DMS79 (cell line): ENCODE measurements at places on chromosomes 13 and 19.

DNA sequence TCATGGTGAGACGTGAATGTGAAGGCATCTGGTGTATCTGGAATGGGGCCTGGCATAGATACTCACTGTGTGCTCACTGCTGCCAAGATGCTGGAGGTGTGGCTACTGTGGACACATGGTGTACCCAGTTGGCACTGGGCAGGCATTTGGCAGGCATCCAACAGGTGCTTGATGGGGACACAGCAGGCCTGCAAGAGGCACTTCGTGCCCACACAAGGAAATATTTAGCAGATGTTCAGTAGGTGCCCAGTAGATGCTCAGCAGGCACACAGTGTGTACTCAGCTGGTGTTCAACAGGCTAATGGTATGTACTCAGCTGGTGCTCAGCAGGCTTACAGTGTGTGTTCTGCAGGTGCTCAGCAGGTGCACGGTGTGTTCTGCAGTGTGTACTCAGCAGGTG lies 14.2 kb downstream of the CRTC1 start:
- DNase-seq = peak; percentile 87

DNA sequence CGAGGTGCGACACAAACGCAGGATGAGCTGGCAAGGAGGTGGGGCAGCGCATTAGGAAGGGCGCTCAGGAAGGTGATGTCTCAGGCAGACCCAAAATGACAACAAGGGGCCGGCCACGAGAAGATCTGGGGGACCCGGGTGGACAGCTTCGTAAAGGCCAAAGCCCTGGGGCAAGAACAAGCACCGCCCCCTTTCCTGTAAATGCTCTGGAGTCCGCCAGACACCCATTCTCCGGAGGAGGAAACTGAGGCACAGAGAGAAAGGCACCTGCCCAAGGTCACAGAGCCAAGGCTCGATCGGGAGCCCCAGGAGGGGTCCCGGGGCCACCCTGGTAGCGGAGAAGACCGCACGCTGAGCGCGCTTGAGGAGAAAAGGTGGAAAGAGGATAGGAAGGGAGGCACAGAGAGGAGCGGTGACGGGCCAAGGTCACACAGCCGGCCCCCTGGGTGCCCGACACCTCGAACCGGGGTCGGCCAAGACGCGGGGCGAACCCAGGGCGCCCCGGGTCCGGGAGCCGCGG lies 571 bp downstream of the SAFB2 start:
- no peak for DNase-seq

DNA sequence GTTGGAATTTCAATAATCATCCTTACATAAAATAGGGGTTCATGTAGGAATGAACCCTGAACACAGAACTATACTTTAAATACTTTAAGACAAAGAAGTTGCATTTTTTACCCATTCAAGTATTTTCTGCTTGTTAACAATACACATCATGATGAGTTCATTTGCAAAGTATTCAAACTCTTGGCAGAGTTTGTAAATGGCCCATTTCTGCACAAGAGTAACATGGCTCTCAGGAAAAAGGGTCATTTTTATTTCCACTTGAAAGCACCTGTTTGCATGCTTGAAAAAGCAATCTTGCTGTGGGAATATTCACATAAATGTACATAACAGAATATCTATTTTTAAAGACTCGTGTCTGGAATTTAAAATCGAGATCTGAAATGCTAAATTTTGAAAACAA lies 18.1 kb downstream of the ESD start:
- no peak for DNase-seq

GRCh38 chr13:31853643-31854326 lies 114.5 kb downstream of the RXFP2 start:
- no peak for DNase-seq

GRCh38 chr13:25739376-25739775 lies 312.4 kb downstream of the SHISA2 start:
- DNase-seq = no peak

DNA sequence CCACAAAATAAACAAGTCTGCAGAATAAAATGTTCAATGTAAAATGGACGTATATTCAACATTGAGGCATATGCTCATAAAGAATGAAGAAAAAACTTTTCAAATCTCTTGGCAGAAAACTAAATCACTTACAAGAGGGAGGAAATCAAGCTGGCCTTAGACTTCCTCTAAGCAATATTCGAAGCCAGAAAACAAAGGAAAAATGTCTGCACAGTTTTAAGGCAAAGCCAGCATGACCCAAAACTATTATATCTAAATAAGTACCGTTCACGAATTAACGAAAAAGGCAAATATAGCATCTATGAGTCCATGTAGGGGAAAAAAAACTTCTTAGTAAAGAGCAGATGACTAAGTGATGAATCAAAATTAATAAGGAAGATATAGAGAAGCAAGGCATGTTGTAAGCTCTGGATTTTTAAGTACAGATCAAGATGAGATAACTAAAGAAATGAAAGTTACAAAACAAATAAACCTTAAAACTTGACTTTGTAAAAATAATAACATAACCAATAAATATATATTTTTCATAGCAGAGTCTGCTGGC lies 101.3 kb downstream of the KCNRG start:
- no peak for DNase-seq

GRCh38 chr13:31761951-31762350 lies 22.6 kb downstream of the RXFP2 start:
- no peak for DNase-seq

GRCh38 chr19:2888731-2889224 lies 11.9 kb upstream of the ZNF57 start:
- DNase-seq = no peak

GRCh38 chr19:48724796-48725753 lies 5.5 kb upstream of the MAMSTR start:
- DNase-seq = no peak

GRCh38 chr19:46288896-46289588 lies 7.8 kb upstream of the HIF3A start:
- DNase-seq = no peak

- peak; percentile 67 for DNase-seq
Observed at GRCh38 chr19:46426506-46427162, 2.1 kb downstream of the PNMA8C start.

GRCh38 chr19:52188822-52189734 lies 774 bp upstream of the PPP2R1A start:
- peak; percentile 53 for DNase-seq

GRCh38 chr13:113526466-113527220 lies 36.1 kb upstream of the DCUN1D2 start:
- peak; percentile 76 for DNase-seq

- DNase-seq = no peak
Observed at GRCh38 chr13:94162289-94162688, 317.2 kb downstream of the DCT start.

DNA sequence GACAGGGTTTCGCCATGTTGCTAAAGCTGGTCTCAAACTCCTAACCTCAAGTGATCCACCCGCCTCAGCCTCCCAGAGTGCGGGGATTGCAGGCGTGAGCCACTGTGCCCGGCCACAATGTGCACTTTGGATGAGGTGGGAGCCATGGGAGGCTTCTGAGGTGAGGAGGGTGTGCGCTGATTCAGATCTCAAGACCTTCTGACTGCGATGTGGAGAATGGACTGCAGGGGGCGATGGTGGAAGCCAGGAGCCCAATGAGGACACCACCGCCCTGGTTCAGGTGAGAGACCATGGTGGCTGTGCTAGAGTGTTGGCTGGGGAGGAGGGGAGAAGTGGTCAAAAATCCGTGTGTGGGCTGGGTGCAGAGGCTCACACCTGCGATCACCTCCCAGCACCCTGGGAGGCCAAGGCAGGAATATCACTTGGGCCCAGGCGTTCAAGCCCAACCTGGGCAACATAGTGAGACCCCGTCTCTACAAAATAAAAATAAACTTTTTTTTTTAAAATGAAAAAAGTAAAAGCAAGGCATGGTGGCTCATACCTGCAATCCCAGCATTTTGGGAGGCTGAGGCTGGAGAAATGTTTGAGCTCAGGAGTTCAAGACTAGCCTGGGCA lies 5.6 kb downstream of the INAFM1 start:
- DNase-seq = no peak

GRCh38 chr19:29467824-29468401 lies 57.9 kb upstream of the VSTM2B start:
- DNase-seq = no peak

GRCh38 chr19:43738780-43739211 lies 16.0 kb downstream of the SMG9 start:
- DNase-seq = no peak

- no peak for DNase-seq
Observed at GRCh38 chr13:65504213-65504612, 1725.9 kb downstream of the PCDH9 start.

DNA sequence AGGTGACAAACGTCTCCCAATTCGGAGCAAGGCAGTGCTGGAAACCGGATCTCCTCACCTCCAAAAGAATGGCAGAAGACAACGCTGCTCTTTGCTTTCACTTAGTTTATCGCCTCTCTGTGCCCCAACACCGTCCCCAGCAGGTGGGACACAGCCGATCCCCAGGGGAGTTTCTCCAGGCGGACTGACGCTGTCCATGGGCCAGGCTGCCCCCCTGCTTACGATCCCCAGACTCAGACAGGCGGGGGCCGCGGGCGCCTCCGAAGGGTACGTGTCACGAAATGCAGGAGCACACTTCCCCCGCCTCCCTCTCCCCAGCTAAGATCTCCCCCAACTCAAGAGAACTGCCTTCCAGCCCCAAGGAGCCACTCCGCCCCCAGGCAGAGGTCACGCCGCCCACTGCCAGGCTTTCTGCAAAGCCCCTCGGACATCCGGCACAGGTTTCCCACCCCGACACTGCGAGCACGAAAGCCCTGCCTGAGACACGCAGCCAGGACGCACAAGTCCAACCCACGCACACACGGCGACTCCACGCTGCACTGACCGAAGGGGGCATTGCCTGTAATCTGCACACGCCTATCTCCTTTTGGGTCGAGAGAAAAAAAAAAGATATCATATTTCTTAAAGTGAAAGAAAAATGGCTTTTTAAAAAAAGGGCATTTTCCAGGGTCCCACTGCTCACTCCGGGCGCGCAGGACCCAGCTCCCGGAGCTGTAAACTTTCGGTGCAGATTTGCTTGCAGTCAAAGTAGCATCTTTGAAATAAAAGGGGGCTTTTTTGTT lies 2.0 kb downstream of the SPRY2 start:
- no peak for DNase-seq

DNA sequence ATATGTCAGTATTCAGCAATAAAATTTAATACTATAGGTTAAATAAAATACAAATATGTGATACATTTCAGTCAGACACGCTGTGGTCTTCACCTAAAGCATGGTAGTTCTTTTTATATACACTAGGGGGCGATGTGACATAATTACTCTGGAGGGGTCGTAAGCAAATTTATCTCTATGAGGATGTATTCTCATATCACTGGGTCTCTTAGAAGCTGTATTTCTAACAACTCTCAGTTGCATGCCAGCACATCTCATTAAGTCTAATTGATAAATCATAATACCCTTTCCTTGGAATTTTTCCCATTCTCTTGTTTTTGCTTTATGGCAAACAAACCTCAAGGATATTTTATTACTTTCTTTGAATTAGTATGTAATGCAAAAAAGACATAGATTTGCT lies 3.9 kb upstream of the PCDH17 start:
- DNase-seq = no peak

DNA sequence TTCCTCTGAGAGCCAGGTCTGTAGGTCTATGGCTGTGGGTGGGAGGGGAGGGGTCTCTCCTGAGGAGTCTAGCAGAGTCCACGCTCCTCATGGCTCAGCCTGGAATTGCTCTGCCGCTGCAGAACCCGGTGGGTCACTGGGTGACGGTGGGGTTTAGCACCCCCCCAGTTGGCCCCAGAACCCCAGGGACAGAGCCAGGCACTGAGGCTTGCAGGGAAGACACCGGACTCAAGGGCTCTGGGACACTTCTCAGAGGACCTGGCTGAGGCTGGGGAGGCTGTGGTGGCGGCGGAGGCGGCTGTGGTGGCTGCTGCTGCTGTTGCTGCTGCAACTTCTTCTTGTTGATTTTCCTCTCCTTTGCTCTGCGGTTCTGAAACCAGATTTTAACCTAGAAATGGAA lies 6.1 kb downstream of the CDX2 start:
- DNase-seq = no peak

DNA sequence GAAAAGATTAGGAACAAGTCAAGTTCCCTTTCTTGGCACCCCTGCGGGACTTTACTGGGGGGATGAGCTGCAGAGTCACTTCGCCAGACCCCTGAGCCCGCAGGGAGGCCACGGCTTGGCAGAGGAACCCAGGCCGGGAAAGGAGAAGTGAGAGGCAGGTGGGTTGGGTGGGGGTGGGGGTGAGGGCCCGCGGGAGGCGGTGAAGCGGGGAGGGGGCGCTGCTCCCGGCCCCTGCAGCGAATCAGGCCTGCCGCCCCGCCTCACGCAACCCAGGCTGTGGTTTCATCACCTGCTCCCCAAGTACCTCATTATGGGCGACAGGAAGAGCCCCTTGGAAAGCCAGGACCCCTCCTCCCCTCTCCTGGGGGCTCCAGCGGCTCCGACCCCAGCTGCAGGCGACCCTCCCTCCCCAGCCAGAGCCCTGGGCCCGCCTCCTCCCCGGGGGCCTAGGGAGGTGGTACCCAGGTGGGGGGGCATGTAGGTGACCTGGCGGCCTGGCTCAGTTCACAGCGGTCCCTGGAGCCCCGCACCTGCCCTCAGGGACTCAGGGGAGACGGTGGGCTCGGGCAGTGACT lies 9.5 kb downstream of the MEF2B start:
- DNase-seq = no peak

DNA sequence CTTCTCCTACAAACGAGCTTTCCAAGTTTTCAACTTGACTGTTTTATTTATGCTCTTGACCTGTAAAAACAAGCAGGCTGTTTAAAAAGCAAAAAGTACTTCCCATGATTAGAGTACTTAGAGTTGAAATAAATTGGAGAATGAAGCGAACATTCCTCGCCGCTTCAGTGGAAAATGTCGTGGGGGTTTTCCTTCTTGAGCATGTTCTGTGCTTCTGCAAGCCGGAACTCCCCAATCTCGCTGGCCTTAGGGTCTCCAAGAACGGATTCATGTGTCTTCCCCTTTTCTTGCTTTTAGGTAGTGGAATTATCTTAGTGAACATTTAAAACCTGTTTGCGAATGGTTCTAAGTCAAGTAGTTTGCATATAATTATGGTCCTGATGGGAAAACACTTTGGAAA lies 103.6 kb upstream of the ZNF536 start:
- peak; percentile 37 for DNase-seq

DNA sequence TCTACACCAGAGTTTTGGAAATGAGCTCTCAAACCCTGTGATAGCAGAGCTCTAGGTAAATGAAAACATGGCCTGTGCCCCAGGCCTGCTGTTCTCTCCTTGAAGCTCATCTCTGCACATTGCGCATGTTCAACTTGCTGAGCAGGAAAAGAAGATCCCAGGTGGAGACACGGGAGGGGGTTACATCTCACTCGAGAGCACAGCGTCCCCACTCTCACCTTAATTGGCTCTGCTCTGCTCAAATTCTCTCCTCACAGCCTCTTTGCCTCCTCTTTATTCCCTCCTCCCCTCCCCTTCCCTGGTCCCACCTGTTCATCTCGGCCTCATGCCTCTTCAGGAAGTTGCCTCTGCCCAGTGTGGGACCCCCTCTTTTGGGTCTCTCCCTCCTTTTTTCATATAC lies 44.7 kb downstream of the RGCC start:
- DNase-seq = no peak
